ENCODE measurements at places on chromosomes 5 and 9.

DNA sequence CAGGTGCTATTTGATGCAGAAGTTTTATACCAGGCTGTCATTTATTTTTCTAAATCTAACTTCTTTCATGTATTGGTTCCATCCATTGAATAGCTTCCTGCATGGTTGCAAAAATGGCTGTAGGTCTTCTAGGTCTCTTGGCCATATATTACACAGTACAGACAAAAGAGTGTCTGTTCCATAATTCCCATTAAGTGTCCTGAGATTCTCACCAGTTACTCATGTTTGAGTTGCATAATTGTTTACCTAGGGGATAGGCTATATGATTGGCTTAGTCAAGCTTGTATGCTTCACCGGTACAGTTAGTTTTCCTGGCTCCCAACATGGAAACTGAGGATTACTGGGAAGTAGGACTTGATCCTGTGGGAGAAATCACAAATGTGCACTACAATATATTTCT, 399.4 kb upstream of the NUDT12 start:
- no peak for DNase-seq

GRCh38 chr9:110087605-110088004, 120.4 kb downstream of the C9orf152 start:
- DNase-seq = no peak

DNA sequence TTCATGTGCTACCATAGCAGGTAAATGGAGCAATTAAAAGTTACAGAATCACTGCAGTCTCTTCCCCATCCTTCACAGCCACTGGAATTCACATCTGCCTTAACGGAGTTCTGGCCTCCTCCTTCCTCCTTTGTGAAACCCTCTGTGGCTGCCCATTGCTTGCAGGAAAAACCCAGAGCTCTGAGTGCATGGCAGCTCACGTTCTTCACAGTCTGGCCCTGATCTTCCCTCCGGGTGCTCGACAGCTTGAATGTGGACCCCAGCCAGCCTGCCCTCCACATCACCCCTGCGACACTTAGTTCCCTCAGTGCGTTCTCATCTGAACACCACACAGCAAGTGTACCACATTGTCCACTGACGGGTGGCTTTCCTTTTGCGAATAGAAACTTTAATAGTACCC, 63.2 kb upstream of the RUFY1 start:
- no peak for DNase-seq

- DNase-seq = no peak
These were observed 548.0 kb downstream of the CSNK1G3 start for GRCh38 chr5:124060011-124060410.

DNA sequence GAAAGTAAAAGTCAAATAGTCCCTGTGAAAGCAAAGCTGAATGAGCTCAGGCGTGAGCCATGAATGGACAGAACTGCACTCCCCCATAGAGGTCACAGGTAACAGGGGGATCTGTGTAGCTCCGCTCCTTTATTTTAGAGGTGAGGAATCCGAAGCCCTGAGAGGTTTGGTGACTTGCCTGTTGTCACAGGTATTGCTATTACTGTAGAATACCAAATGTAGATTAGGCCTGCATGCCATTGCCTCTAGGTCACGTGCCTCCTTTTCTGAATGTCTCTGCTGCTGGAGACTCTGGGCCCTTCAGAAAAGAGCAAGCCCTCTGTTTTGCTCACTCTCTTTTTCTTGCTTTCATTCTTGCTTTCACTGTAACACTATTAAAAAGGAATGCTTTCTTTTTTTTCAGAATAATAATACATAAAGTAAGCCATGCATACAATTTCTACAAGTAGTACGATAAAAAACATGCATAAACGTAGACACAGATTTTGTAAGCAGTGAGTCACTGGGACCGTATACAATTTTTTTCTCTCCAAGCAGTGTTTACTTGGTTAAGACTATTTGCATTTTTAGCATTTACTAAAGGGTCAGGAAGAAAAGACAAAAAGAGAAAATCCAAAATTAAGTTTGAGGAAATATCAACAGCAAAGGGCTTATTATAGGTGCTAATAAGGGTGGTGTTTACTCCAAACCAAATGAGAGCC, 568.7 kb upstream of the ADAMTS16 start:
- no peak for DNase-seq

DNA sequence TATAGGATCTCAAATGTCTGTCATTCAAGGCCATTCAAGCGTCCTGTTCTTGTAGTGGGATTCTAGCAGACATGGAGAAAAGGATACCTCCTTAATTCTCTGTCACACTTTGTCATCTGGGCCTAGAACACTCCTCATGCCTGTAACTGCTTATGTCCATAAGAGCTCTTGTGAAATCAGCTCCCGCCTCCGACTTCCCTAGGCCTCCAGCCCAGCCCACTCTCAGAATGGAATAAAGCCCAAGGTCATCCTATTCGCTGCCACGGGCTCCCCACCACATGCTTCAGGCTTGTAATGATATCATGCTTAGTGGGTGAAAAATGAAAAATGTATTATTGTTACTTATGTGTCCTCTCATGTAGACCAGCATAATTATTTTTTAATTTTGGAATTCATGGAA, 632.5 kb downstream of the ISL1 start:
- DNase-seq = no peak

DNA sequence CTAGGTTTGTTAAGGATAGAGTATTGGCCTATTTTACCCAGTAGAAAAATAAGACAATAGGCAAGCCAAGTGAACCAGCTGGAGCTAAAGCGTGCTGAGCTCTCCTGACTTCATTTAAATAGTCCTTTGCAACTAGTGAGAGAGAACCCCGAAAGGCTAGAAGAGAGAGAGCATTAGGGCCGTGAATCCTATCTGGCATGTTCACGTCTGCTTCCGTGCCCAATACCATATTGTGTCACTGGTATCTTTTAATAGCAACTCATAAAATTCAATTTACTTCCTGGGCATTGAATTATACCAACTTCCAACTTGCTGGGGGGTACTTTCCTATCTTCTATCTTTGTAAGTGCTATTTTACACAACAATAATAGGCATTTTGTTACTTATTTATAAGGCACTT, 13.8 kb downstream of the DNAJC18 start:
- no peak for DNase-seq

GRCh38 chr5:159514229-159514810, 184.0 kb upstream of the IL12B start:
- no peak for DNase-seq

DNA sequence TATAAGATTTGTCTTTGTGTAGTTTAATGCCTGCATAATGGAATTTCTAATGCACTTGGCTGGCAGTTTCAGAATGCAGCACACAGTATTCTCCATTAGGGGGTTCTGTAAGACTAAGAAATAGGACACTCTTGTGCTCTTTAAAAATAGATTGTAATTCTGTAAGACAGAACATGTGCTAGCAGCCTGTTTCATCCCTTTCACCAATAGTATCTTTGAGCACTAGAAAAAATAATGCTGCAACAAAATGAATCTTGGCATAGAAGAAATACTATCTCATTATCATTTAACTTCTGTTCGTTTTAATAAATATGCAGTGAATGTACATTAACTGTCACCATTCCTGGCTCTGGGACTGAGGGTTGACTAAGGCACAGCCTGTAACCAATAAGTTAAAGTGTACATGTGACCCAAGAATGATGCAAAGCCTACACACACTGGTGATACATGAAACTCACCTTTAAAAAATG, 23.8 kb upstream of the ZNF622 start:
- DNase-seq = peak; percentile 55

DNA sequence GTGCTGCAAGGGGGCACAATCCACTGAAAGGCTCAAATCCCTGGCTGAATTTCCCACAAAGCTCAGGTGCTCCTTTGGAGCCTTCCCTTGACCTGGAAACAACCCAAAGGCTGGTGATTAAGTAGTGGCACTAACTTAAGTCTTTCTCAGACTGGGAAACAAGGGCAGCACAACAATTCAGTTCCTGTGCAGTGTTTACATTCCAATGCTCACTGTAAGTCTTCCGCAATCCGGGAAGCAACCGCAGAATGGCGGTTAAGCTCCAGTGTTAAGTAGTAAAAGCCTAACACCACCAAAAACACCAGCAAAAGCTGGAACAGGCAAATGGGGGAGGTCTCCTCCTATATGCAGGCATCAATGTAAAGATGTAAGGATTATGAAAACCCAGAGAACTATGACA, 117.2 kb downstream of the TRPM3 start:
- DNase-seq = no peak

DNA sequence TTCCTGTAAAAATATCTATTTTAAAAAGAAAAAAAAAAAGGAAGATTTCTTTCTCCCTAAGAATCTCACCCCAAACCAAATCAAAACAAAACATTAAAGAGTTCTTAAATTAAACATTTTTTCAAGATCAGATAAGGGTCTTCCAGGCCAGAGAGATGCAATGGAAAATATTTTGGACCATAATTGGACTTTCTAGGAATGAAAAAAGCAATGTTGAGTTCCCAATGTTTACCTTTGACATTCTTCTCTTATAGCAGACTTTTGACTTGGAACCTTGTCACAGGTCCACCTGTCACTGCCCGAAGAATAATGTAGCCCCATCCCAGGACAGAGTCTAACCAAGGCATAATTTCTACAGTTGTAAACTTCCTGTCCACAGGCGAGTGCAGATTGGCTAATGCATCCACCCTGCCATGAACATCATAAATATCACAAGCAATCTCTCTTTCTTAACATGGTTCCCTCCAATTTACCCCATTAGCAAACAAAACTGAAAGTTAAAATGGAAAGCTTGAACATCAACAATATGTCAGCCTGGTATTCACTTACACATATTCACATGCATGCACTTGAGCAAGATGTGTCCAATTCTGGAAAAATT, 121.7 kb upstream of the ZNF366 start:
- no peak for DNase-seq

DNA sequence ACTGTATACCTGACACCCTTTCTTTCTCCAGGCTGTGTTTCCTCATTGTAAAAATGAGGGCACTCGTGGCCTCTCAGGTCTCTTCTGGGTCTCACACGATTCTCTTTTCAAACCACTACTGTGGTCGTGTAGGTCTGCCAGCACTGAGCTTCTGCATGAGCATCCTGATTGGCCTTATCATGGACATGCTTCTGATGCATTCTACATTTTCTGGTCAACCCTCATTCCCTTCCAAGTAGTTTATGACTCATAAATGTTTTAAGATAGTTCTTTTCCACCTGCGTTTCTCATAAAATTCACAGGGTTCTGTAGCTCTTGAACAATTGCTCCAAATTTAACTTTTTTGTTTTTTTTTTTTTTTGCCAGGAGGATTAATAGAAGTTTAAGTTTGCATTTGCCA, 294.8 kb downstream of the KCTD16 start:
- no peak for DNase-seq

DNA sequence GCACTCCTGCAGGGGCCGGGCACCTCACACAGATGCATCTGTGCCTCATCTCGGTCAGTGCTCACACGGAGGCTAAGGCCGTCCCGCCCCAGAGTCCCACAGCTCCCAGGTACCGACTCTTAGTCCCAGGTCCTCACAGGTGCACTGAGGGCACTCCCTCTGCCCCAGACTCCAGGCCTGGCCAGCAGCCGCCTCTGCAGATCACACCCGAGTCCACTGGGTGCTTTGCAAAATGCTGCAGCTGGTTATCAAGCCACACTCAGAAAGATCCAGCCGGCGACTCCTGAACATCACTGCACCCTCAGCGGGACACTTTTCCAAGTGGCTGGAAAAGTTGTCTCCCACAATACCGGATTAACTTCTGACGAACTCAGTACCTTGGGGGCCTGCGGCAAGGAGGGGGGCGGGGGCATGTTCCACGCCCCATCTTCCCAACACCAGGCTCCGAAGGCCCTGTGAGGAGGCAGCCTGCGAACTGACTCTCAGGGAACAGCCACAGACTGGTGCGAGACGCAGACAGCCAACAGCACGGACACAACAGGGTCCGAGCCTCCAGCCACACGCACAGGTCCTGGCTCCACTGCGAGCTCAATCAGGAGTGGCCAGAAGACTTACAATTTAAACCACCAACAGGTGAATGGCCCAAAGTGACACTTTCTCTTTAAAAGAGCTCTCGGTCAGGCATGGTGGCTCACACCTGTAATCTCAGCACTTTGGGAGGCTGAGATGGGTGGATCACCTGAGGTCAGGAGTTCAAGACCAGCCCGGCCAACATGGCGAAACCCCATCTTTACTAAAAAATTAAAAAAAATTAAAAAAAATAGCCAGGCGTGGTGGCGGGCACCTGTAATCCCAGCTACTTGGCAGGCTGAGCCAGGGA, 4.0 kb downstream of the BRD3 start:
- no peak for DNase-seq

- DNase-seq = no peak
These were observed 25.4 kb upstream of the SNX18 start for GRCh38 chr5:54492178-54492577.

DNA sequence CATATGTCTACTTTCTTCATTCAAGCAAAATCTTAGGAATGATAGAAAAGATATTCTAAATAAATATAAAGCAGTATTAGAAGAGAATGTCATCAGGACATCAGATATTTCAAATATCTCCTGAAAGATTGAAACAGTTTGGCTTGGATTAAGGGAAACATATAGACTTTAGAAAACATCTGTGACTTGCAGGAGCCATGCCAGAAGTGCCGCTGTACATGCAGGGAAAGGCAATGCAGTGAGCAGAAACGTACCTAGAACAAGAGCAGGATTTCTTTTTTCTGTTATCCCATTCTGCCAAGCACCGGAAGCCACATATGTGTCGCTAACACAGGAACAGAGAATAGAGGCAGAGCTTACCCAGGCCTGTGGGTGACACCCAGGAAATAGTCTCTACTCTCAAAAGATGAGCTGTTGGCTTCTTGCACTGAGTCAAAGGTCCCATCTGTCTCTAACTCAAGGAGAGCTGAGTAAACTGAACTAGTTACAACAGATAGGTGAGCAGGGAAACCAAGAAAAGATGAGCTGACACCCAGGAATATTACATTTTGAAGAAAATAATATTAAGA, 5.8 kb downstream of the ADAMTS19 start:
- no peak for DNase-seq

DNA sequence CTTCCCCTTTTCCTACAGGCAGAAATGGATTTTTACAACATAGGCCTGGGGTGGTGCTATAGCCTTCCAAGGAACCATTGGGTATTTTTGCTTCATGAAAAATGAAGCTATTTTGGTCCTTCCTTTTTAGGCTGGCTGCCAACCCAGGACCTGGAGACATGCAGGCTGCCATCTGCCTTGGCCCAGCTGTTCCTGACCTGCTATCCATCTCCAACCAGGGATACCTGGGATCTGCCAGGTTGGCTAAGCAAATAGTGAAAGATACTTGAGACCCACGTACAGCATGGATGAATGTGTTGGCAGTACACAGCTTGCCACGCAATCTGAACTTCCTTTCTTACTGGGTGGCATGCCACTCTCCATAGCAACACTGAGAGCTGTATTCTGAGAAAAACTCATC, 31.1 kb downstream of the MRPS27 start:
- peak; percentile 93 for DNase-seq

GRCh38 chr5:128083811-128084227, 253 bp downstream of the SLC12A2 start:
- DNase-seq = no peak

- DNase-seq = no peak
These were observed 1.6 kb upstream of the SEC16A start for GRCh38 chr9:136484153-136485048.

- no peak for DNase-seq
These were observed 19.9 kb upstream of the S1PR3 start for GRCh38 chr9:88971131-88971960.

GRCh38 chr5:113488645-113489184, 462 bp upstream of the MCC start:
- no peak for DNase-seq
